ENCODE measurements at places on chromosomes 13 and 19.

GRCh38 chr19:41531438-41532311 lies 44.3 kb upstream of the CEACAM21 start:
- peak; percentile 91 for DNase-seq

DNA sequence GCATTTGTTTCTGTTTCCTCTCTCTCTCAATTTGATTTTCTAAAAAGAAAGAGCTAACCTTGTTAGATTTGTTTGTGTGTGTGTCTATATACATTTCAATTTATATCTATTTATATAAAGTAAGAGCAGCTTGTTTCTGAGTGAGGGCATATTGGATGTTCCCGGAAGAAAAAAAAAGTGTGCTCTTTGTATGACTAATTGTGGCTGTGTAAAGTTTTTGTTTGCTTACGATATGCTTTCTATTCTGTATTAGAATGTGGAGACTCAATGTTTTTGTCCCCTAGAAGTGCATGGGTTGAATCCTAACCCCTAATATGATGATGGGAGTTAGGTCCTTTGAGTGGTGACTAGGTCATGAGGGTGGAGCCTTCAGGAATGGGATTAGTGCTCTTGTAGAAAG lies 66.6 kb upstream of the C1QTNF9B start:
- no peak for DNase-seq

- DNase-seq: no peak
Observed at GRCh38 chr19:5024282-5024681, 55.4 kb downstream of the KDM4B start.

- DNase-seq: no peak
Observed at GRCh38 chr19:11577451-11578257, at the start of gene ACP5. ACP5 (minus strand) TSS chr19:11577645; CDS start chr19:11577317, 328 bp downstream.

GRCh38 chr13:24746618-24747247 lies 17.2 kb upstream of the RNF17 start:
- DNase-seq: no peak

DNA sequence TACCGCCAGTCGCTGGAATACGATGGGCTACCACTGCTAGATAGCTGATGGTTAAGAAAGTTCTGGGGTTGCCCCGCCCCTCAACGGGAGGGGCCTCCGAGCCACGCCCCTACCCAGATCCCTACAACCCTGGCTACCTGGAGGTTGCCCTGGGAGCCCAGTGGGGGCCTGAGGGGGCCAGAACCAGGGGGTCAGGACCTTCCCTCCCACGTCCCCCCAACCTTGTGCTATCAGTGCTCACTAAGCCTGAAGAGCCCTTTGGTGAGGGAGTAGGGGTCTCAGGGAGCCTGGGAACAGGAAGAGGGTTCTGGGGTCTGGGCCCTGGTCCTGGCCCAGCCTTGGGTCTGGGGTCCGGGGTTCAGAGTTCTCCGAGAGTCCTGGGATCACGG lies 8.9 kb downstream of the OCEL1 start:
- no peak for DNase-seq

DNA sequence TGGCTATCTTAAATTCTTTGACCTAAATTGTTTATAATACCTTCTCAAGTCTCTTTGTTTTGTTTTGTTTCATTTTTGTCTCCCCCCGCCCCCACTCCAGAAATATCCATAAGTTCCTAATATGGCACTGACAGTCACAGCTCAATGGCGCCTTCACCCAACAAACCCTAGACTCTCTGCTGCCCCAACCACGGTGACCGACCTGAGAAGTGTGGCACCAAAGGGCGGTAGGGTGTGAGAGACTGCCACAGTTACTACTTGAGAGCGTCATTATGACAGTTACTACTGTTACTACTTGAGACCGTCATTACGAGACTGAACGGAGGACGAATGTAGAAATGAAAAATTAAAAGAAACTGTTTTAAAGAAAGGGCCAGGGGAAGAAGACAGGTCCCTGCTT lies 34.4 kb upstream of the PSPC1 start:
- DNase-seq: no peak

DNA sequence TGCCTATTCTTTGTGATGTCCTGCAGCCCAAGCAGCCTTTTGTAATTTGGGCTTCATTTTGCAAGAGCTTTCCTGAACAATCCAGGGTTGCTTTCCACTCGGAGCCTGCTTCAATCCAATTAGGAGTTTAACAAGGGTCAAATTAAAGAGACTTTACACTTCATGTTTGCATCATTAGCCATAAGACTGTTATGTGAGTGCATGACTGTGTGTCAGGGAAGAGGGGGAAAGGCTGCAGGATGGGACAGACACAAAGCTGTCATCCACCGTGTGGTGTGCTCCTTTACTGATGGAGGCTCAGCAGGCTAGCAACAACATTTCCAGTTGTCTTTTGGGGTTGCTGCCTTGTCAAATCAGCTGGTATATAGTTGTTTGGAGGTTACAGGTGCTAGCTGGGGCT lies 23.7 kb upstream of the MAB21L1 start:
- no peak for DNase-seq

DNA sequence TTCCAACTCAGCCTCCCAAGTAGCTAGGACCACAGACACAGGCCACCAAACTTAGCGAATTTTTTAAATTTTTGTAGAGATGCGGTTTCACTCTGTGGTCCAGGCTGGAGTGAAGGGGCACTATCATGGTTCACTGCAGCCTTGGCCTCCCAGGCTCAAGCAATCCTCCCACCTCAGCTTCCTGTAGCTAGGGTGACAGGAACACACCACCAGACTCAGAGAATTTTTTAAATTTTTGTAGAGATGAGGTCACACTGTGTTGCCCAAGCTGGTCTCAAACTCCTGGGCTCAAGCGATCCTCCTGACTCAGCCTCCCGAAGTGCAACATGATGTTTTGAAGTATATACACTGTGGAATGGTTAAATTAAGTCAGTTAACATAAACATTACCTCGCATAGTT lies 263.6 kb downstream of the OXGR1 start:
- DNase-seq: no peak

- peak; percentile 46 for DNase-seq
Observed at GRCh38 chr19:40190891-40191835, at the start of gene MAP3K10. MAP3K10 (plus strand) TSS chr19:40191426; CDS start chr19:40192032, 606 bp downstream.

DNA sequence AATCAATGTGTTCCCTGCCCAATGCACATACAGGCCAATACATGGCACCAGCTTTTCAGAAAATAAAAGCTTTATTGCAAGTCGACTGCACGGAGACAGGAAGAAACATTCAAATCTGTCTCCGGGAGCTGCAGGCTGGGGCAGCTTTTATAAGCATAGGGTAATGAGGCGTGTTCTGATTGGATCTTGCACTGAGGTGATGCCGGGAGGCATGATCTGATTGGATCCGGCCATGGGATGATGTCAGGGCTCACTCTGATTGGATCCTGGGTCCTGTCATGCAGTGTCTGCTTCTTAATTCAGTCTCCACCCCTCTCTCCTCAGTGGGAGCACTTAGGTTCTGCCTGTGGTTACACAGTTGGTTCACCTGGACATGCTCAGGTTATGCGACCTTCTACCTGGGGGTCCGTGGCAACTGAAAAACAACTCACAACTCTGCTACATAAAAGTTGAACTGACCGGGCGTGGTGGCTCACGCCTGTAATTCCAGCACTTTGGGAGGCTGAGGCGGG lies 11.8 kb upstream of the FBN3 start:
- DNase-seq: peak; percentile 93

DNA sequence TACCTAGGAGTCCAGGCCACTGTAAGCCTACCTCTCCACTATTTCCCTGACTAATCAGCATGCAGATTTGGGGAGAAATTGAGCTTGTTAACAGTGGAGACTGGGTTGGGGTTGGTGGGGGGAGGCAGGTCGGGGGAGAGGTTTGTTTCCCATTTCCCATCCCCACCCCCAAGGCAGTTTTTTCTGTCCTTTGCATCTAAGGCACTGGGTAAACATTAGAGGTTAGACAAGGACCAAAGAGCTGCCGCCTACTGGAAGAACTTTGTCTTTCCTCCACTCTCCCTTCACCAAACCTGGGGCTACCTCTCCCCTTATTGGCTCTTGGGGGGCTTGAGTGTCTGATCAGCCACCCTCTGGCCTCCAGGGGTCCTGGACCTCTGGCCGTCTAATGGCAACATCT lies 953 bp downstream of the KCNN4 start:
- no peak for DNase-seq

- DNase-seq: no peak
Observed at GRCh38 chr19:5130371-5131030, 161.6 kb downstream of the KDM4B start.

- DNase-seq: no peak
Observed at GRCh38 chr19:54062643-54063042, 1.1 kb downstream of the VSTM1 start.

DNA sequence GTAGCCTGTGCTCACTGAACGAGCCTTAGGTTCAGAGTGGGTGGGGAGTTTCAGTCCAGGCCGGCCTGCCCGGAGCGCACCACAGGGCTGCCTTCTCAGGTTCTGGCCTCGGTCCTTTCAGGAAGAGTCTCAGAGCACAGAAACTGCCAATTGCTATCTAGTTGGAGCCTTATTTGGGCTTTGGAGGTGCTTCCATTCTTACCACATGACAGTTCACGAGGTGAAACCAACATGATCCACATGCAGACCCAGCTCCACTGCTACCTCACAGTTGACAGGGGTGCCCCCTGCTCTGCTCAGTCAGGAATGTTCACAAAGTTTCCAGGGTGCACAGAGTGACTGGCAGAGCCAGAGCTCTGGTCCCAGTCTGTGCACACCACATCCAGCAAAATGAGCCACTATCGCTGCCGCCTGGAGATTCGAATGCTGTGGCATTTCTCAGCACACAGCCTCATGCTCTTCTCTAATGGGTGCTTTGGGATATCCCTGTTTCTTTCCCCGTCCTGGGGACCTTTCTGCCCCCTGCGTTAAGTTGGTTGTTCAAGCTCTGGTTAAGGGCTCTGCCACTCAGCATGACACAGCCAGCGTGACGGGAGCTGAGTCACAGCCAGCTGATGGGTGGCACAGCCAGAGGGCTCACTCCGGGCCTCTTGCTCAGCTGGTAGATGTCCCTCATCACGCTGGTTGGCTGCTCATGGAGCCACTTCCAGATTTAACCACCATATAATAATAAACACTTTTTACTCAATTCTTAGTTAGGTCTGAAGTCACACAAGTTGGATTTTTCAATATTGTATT lies 7.5 kb upstream of the SACS start:
- DNase-seq: no peak

DNA sequence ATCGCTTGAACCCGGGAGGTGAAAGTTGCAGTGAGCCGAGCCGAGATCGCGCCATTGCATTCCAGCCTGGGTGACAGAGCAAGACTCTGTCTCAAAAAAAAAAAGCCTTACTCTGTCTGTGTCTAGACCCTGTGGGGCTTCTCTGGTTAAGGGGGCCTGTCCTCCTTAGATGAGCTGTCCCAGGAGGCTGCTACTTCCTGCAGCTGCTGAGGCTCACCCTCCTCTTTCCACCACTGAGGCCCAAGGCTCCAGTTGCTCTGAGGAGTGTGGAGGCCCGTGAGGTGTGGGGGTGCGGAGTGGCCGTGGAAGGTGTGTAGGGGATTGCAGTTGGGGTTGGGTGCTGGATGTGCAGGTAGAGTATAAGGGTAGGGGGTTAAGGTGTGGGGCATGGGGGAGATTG lies 22.1 kb upstream of the RASA3 start:
- DNase-seq: no peak

DNA sequence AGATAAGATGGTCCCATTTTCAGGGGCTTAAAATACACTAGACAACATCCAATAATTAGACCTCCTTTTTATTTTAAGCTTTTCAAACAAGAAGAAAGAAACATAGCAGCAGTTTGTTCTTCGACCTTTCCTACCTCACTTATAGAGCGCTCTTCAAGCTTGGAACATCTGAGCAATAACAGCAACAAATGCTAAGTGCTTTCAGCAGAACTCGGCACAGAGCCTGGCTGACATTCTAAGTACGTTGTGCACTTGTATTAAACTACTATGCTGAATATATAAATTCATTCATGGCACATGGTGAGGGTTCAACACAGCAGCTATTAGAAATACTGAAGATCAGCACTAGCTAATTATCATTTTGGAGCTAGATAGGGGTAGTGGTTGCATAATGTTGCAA lies 256.1 kb upstream of the MAB21L1 start:
- no peak for DNase-seq

DNA sequence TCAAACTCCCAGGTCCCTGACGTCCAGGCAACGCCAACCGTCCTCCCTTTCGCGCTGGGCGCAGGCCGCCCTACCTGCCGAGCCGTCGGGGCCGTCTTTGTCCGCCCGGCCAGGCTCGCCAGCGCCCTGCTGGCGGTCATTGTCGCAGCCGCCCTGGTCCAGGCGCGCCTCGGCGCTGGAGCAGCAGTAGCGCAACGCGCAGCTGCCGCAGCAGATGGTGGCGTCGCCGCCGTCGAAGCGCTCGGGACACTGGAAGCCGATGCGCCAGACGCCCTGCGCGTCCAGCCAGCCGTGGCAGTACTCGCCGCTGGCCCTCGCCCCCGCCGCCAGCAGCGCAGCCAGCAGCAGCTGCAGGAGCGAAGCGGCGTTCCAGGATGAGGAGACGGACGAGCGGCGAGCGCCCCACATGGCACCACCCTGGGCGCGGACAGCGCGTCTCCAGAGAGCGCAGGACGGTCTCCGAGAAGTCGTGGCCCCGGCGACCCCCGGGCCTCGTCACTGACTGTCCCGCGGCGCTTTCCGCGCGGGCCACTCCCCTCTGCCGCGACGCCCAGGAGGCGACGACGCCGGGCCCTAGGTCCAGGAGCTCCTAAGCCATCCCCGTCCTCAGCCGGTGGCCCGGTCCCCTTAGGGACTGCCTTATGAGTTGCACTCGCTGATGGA lies 1.1 kb downstream of the SHISA2 start:
- DNase-seq: no peak

- DNase-seq: no peak
Observed at GRCh38 chr13:106296723-106297122, 238.7 kb downstream of the EFNB2 start.

GRCh38 chr19:19062454-19063182 lies 1.2 kb upstream of the SLC25A42 start:
- no peak for DNase-seq

DNA sequence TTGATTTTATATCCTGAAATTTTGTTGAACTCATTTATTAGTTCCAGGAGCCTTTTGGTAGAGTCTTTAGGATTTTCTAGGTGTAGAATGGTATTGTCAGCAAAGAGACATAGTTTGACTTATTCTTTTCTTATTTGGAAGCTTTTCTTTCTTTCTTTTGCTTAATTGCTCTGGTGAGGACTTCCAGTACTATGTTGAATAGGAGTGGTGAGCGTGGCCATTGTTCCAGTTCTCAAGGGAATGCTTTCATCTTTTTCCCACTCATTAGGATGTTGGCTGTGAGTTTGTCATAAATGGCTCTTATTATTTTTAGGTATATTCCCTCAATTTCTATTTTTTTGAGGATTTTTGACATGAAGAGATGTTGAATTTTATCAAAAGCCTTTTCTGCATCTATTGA lies 182.2 kb upstream of the SPRY2 start:
- no peak for DNase-seq

GRCh38 chr19:8105471-8105870 lies 43.9 kb downstream of the FBN3 start:
- DNase-seq: no peak

GRCh38 chr19:2064395-2064787 lies 13.3 kb upstream of the MKNK2 start:
- no peak for DNase-seq

- DNase-seq: no peak
Observed at GRCh38 chr19:42086770-42087550, 11.0 kb downstream of the ZNF574 start.

GRCh38 chr13:40986101-40986856 lies 32.8 kb downstream of the ELF1 start:
- DNase-seq: peak; percentile 46
